ENCODE measurements at places on chromosomes 2 and 18.

DNA sequence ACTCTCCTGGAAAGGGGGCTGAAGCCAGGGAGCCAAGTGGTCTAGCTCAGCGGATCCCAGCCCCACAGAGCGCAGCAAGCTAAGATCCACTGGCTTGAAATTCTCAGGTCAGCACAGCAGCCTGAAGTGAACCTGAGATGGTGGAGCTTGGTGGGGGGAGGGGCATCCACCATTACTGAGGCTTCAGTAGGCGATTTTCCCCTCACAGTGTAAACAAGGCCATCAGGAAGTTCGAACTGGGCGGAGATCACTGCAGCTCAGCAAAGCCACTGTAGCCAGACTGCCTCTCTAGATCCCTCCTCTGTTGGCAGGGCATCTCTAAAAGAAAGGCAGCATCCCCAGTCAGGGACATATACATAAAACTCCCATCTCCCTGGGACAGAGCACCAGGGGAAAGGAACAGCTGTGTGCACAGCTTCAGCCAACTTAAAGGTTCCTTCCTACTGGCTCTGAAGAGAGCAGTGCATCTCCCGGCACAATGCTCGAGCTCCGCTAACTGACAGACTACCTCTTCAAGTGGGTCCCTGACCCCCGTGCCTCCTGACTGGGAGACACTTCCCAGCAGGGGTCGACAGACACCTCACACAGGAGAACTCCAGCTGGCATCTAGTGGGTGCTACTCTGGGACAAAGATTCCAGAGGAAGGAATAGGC lies 282.3 kb upstream of the EPC2 start:
- DNase-seq = no peak

DNA sequence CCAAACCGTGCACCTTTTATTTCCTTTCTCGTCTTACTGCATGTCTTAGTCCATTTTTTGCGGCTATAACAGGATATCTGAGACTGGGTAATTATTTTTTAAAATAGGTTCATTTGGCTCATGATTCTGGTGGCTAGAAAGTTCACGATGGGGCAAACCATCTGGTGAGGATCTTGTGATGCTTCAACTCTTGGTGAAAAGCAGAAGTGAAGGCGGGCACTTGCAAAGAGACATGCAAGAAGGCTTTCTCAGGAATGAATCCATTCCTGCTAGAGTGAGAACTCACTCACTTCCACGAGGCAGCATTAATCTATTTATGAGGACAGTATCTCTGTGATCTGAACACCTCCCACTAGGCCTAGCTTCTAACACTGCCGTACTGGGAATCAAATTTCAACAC lies 327.1 kb upstream of the RBMS1 start:
- no peak for DNase-seq

DNA sequence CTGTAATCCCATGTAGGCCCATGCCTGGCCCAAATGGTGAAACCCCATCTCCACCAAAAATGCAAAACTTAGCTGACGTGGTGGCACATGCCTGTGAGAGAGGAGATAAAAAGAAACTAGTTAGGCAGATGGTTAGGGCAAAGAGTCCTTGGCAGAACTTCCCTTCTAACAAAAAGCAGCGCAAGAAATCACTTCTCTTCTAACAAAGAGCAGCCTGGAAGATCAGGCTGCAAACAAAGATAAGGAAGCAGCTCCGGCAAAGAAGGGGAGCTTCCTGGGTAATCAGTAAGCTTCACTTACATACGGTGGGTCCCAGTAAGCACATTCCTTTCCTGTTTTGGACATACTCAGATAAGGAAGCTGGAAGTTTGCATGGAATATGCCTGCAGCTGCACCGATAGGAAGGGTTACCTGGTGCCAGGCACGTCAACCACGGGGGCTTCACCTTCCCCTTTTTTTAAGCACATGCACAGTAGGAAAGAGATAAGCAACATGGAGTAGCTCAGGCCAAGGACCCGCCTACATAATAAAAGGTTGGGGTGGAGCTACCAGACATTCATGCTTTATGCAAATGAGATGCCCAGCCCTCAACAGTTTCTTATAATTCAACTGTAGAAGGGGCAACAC lies 61.0 kb upstream of the SLC25A52 start:
- no peak for DNase-seq

DNA sequence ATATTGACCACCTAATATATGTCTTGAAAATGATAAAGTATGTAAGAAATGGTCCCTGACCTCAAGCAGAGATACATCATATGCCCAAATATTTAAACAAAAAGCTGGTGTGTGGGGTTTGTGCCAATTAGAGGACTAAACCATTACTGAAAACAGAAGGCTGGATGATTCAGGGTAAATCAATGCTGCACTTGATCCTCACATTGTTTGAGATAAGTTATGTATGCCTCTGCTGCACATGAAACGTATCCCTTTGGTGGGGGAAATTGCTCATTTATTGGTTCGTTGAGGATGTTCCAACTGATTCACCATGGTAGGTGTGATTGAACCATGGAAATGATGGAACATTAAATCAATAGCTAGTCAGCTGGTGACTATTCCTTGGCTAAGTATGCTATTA lies 24.7 kb upstream of the DARS1 start:
- DNase-seq = no peak

- DNase-seq = no peak
These were observed 54.0 kb upstream of the GPR75 start for GRCh38 chr2:53913721-53914120.

- DNase-seq = no peak
These were observed 44.3 kb upstream of the GLI2 start for GRCh38 chr2:120691410-120691809.

DNA sequence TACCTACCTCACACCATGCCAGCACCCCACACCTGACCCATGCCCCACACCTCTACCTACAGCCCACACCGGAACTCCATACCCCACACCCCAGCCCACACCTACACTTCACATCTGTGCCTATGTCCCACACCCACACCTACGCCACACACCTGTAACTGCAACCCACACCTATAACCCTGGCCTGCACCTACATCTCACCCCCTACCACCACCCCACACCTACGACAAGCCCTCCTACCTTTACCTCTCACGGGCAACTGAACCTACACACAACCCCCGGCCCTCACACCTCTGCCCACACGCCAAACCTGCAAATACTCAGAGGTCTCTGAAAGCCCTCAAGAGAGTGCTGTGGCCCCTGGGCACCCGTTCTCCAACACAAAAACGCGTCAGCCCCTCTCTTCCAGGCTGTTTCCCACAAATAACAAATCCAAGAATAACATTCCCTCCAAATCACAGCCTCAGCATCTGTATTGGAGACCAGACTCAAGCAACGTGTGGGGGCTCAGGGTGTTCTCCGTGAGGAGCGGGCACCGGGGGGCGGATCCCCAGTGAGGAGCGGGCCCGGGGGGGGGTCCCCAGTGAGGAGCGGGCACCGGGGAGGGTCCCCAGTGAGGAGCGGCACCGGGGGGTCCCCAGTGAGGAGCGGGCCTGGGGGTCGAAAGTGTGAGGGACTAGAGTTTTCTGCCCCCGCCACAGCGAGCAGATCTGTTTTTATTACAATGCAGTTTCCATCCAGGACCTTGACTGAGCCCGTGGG lies 33.4 kb downstream of the SLC66A2 start:
- DNase-seq = no peak

DNA sequence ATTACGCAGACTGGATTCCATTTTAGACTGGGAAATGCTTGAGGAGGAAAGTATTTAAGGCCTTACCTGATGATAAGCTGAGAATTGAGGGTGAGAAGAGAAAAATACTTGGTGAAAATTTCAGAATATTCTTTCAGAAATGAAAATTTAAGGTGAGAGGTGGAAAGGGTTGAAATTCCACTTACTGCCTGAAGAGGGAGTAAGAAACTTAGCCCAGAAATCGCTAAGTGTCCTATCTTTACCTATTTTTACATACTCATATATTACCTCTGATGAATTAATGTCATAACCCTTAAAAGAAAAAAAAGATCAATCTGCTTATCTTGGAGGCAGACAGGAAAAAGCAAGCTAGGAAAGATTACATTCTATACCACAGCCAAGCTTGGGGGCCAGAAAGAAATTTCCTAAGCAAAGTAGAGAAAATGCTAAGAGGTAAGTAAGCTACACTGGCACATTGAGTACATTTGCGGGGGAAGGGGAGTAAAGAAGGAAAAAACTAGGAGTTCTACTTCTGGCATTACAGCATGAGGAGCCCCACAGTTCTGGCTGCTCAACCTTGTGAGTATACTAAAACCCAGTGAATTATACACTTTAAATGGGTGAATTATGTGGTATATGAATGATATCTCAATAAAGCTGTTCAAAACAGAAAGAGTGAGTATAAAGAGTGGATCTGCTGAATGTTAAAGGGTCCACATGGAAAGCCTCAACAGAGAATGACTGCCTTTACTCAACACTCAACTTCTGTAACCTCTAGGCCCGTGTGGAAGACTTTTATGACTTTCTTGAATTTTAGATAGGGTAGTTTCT lies 33.8 kb downstream of the SMC6 start:
- no peak for DNase-seq

- DNase-seq = no peak
These were observed 135.6 kb downstream of the CDH2 start for GRCh38 chr18:28041366-28041765.

- DNase-seq = no peak
These were observed 202.2 kb downstream of the CDH20 start for GRCh38 chr18:61535401-61535800.

DNA sequence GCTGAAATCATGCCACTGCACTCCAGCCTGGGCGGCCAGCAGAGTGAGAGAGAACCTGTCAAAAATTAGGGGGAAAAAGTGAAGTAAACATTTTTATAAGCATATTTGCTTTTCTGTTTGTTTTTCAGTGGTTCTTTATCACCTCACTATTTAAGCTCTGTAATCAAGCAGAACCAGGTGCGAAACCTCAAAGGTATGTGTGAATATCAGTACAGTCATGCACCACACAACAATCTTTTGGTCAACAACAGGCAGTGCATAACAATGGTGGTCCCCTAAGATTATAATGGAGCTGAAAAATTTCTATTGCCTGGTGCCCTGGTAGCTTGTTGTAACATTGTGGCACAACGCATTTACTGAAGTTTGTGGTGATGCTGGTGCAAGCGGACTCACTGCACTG lies 167.4 kb upstream of the STON1 start:
- no peak for DNase-seq

DNA sequence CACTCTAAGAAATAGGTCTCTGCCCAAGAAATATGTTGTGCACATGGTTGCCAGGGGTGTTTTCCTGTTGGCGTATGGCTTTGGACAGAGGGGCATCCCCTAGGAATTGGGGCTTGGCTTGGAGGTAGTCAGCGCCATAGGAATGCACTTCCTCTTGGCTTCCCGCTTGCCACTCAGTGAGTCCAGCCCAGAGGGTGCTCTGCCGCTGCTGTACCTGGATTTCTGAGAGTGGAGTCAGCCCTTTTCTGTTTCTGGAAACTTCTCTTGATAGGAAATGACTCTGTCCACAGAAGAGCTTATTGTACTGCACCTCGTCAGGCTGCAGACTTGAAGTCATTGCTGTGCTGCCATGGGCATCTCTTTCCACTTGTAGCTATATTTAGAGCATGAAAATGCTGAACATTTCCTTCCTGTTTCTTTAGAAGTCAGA lies 116.7 kb upstream of the MGAT5 start:
- no peak for DNase-seq

- no peak for DNase-seq
These were observed 8.4 kb upstream of the CREG2 start for GRCh38 chr2:101395545-101396315.

- DNase-seq = no peak
These were observed 131.5 kb downstream of the PRKCE start for GRCh38 chr2:45782986-45783385.

DNA sequence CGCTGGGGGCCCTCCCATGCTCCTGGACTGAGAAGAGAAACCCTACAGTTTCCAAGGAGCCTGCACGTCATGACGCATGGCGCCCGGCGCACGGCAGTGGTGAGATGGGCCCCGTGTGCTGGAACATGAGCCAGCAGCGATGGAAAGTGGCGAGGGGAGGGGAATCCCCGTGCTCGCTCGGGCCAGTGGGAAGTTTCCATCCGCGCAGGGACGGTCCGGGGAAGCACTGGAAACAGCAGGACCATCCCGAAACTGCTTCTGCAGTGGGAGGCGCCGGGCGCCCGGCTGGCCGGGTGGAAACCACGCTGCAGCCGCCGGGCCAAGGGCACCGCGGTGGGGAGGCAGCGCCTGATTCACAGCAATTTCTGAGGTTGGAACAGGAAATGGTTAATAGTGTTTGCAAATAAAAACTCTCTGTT lies 4.9 kb upstream of the PDCD1 start:
- no peak for DNase-seq

- DNase-seq = no peak
These were observed 216.7 kb upstream of the STON1 start for GRCh38 chr2:48313036-48313877.

DNA sequence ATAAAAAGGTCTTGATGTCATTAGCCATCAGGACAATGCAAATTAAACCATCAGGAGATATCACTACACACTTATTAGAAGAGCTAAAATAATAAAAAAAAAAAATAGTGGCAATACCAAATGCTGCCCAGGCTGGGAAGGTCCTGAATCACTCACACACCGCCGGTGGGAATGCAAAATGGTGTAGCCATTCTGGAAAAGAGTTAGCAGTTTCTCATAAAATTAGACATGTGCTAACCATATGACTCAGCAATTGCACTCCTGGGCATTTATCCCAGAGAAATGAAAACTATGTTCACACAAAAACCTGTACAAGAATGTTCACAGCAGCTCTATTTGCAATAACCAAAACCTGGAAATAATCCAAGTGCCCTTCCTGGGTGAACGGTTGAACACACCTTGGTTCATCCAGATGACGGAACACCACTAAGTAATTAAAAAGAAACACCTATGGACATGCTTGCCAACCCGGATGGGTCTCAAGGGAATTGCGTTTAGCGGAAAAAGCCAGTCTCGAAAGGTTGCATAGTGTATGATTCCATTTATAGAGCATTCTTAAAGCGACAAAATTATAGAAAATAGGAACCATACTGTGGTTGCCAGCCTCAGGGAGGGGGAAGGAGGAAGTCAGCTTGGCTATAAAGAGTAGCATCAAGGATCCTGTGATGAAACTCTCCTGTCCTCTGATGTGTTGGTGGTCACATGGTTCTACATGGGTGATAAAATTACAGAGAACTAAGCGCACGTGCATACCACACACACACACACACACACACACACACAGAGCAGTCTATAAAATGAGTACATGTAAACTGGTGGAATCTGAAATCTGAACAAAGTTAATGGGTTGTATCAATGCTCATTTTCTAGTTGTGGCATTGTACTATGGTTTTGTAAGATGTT lies 4.6 kb downstream of the MBP start:
- no peak for DNase-seq

DNA sequence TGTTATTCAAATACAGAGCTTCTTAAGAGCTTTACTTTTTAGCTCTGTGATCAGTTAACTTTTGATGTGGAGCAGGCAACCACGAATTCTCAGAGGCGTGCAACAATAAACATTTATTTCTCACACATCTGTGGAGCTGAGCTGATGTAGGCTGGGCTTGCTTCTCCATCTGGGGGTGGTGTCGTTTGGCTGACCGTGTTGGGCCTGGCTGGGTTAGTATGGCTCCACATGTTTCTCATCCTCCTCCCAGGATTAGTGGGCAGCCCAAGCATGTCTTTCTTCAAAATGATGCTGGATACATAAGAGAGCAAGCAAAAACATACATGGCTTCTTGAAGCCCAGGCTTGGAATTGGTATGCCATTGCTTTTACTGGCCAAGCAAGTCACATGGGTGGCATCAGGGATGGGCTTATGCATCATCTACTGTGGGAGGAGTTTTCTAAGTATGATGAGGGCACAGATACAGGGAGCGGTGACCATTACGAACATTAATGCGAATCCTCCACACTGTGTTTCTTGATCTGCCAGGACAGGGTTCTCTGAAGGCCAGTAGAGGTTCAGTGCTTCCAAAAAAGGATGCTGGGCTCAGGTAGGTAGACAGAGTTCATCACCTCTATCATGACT lies 157.0 kb upstream of the TNP1 start:
- DNase-seq = no peak

All from NCI-H1092 (cell line).